ENCODE measurements at places on chromosomes 11 and 22. TPM values are rescaled to one million over a fixed set of nuclear protein-coding genes. Genes with fewer than 3 reads are reported as not detected.

- peaks cover 3% of the 10 kb centered on the region for H3K4me1 ChIP-seq
- no peak for DNase-seq
- no peaks in the 10 kb centered on the region for H3K27me3 ChIP-seq
- H3K36me3 ChIP-seq = peaks cover 16% of the 10 kb centered on the region
- no peak overlapping the region for H3K27ac ChIP-seq
These were observed 20.0 kb downstream of the CRKL start for GRCh38 chr22:20937031-20937793.

DNA sequence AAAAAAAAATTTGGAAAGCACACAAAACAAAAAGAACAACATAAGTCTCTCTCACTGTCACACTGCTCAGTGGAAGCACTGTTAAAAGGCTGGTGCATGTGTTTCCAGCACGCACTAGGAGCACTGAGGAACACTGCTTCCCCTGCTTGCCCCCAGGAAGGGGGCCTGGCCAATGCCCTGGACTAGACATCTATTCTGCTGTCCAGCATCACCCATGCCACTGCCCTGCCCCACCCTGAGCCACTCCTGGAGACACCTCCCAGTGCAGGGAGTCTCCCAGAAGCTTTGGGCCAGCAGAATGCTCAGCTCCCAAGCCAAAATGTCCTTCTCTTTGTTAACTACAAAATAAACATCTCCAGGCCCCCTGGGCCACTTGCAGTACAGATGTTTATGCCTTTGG is 49.7 kb upstream of the EMID1 start:
- H3K27me3 ChIP-seq = no peaks in the 10 kb centered on the region
- H3K4me3 ChIP-seq = no peak overlapping the region
- peaks cover 13% of the 10 kb centered on the region for H3K4me1 ChIP-seq
- no peak for DNase-seq

DNA sequence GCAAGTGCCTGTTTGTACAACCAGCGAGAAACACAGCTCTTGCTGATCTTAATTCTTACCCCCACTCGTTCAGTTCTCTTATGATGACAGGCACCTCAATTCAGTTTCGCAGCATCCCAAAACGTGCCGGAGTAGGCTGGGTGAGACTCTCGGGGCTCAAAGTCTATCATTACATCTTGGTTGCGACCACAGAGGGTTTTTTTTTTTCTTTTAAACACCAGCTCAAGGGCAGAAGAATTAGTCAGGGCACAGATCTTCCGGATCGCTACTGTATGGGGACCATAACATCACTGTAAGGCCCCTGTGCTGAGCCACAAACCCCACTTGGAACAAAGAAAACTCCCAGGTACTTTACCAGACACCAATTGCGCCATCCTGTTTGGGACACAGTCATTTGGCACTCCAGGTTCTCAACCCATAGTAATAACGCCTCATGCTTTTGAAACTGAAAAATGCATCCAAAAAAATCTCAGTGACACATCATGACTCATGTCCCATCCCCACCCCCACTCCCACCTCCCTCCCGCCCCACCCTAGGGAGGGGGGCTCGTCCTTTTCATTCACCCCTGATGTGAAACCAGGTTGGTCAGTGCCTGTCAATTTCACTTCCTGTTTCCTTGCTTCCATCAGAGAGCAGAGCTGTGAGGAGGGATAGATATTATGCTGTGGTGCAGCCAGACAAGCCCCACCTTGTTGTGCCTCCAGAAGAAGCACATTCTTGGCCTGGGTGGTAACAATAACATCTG is 41.0 kb upstream of the CD5 start:
- no peak overlapping the region for H3K27ac ChIP-seq
- peaks cover 7% of the 10 kb centered on the region for H3K27me3 ChIP-seq
- H3K4me3 ChIP-seq = no peak overlapping the region
- no peaks in the 10 kb centered on the region for H3K36me3 ChIP-seq
- no peaks in the 10 kb centered on the region for H3K4me1 ChIP-seq

- H3K27me3 ChIP-seq = peaks cover 20% of the 10 kb centered on the region
- peaks cover 17% of the 10 kb centered on the region for H3K36me3 ChIP-seq
- H3K4me1 ChIP-seq = peaks cover 34% of the 10 kb centered on the region
These were observed 98.3 kb downstream of the PKNOX2 start for GRCh38 chr11:125262830-125263218.

DNA sequence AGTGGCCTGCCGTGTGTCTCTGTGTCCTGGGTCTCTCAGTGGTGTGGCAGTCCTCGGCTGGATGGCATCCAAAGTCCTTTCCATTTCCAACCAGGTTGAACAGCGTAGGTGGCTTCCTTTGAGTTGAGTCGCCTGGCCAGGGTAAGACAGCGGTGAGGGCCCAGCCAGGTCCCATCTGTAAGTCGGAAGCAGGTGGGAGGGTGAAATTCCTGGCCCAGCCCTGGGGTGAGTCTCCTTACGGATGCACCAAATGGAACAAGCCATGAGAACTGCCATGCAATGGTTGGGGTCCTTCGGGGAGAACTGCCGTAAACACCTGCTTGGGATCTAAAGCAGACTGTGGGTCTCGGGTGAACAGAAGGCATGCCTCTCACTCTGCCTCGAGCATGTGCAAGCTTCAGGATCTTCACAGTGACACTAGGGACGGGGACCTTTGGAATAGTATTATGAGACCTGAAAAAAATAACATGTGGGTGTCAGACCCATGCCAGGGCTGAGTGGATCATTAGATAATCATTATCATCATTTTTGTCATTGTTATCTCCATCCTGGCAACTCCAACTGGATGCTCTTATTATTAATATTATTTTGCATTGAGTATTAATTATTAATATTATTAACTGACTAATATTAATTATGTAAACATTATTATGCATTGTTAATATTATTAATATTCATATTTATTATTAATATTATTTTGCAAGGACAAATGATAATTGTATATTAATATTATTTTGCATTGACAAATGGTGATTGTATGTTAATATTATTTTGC is 57.7 kb upstream of the LINC01488 start:
- no peak for DNase-seq
- H3K27me3 ChIP-seq = peaks cover under 1% of the 10 kb centered on the region
- H3K36me3 ChIP-seq = no peaks in the 10 kb centered on the region
- H3K27ac ChIP-seq = peak overlapping the region; percentile 40
- no peak overlapping the region for H3K4me3 ChIP-seq

DNA sequence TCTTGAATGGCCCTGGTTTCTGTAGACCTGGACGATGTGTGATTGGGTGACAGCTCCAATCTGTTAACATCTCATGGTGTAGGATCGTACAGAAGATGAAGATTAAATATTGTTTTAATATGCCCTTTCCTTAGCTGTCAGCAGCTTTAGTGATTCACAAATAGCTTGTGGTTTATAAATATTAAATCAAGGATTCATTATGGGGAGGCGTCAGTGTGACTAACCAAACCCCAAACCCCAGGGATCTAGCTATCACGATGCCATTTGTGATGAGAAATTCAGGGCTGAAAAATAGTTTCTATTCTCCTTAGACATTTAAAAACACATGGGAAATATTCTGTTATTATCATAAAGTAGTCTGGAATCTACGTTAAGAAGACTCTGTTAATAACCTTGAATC is 73.4 kb downstream of the NCAM1 start:
- peaks cover 6% of the 10 kb centered on the region for H3K4me1 ChIP-seq
- no peaks in the 10 kb centered on the region for H3K36me3 ChIP-seq
- DNase-seq = no peak
- peaks cover 2% of the 10 kb centered on the region for H3K27me3 ChIP-seq
- H3K4me3 ChIP-seq = no peak overlapping the region

DNA sequence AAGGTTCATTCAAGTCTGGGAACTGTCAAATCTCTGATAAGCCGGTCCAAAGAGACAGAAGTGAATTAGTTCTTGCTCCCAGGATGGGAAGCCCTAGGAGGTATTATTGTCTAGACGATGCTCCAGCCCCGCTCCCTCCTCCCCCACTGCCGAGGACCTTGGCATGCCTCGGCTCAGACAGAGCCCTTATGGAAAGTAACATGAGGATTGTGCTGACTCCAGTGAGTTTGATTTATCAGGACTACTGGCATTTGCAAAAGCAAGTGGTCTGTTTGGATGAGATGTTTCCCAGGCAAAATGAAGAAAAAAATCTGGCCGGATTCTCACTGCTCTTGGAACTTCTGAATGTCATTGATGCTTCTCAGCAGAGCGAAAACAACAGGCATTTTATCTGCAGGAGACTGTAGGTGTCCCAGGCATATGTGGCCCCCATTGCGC is 341.0 kb downstream of the ETS1 start:
- no peaks in the 10 kb centered on the region for H3K27me3 ChIP-seq
- H3K4me3 ChIP-seq = no peak overlapping the region
- H3K27ac ChIP-seq = no peak overlapping the region
- no peaks in the 10 kb centered on the region for H3K4me1 ChIP-seq

GRCh38 chr11:116502641-116503061 is 270.1 kb downstream of the BUD13 start:
- no peaks in the 10 kb centered on the region for H3K4me1 ChIP-seq
- H3K27me3 ChIP-seq = peaks cover under 1% of the 10 kb centered on the region
- no peak overlapping the region for H3K27ac ChIP-seq
- no peaks in the 10 kb centered on the region for H3K36me3 ChIP-seq

- no peaks in the 10 kb centered on the region for H3K27me3 ChIP-seq
- H3K27ac ChIP-seq = no peak overlapping the region
- H3K4me3 ChIP-seq = no peak overlapping the region
- H3K36me3 ChIP-seq = no peaks in the 10 kb centered on the region
These were observed 227.1 kb downstream of the DDX10 start for GRCh38 chr11:108891909-108892511.

DNA sequence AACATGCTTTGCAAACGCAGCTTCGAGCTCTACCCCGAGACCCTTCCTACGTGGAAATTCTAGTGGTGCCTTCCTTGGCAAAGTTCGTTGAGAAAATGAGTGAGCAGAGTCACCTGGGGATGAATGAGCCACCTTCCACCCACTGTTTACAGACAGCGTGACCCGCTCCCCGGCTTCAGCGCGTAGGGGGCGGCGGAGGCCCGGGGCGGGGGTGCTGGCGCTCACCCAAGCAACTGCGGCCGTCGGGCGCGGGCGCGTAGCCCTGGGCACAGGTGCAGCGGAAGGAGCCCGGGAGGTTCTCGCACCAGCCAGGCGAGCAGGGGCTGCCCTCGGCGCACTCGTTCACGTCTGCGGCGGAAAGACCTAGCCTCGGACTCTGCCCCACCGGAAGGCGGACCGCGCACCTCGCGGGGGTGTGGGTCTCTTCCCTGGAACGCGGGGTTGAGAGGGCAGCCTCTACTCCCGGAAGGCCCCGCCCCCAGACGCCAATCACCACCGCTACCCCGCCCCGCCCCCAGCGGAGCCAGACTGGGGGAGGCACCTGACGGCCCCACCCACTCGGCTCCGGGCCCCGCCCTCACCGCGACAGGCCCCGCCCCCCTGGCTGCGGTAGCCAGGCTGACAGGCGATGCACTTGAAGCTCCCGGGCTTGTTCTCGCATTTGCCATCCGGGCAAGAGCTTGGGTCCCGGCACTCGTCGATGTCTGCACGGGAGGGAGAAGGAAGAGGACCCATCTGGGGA is 11.8 kb downstream of the LTBP3 start:
- H3K27ac ChIP-seq = no peak overlapping the region
- peaks cover 20% of the 10 kb centered on the region for H3K4me1 ChIP-seq
- peak overlapping the region; percentile 8 for H3K4me3 ChIP-seq

- no peak overlapping the region for H3K27ac ChIP-seq
- DNase-seq = no peak
- H3K27me3 ChIP-seq = peaks cover 6% of the 10 kb centered on the region
- H3K4me3 ChIP-seq = no peak overlapping the region
These were observed 52.2 kb downstream of the PRDM10 start for GRCh38 chr11:129950101-129951091.

- no peaks in the 10 kb centered on the region for H3K27me3 ChIP-seq
- no peaks in the 10 kb centered on the region for H3K36me3 ChIP-seq
- peaks cover 35% of the 10 kb centered on the region for H3K4me1 ChIP-seq
- H3K4me3 ChIP-seq = no peak overlapping the region
These were observed 30.7 kb upstream of the CPT1A start for GRCh38 chr11:68872216-68873003.

Gene THY1
- 526 TPM for total RNA-seq

Gene SEC14L6
- total RNA-seq = 1.4 TPM

Gene TMPRSS5
- total RNA-seq = 2.7 TPM

Gene FIBP
- total RNA-seq = 75.6 TPM

Gene NLRP6
- not detected for total RNA-seq
